ENCODE measurements at places on chromosomes 5 and 9. TPM values are rescaled to one million over a fixed set of nuclear protein-coding genes. Genes with fewer than 3 reads are reported as not detected.

DNA sequence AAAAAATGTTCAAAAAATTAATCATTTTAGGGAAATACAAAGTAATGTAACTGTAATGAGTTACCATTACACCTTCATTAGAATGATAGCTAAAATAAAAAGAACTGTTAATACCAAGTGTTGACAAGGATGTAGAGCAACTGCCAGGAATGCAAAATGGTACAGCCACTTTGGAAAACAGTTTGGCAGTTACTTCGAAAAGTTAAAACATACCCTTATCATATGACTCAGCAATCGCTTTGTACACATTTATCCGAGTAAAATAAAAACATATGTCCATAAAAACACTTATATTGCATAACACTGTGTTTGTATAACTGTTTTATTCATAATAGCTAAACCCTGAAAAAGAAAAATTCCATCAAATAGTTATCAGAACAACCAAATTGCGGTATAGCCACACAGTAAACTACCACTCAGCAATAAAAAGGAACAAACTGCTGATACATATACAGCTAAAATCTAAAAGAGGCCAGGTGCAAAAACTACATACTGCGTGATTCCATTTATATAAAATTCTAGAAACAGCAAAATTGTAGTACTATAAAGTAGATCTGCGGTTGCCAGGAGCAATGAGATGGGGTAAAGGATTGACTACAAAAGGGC lies 61.7 kb downstream of the RFX3 start:
- DNase-seq, result no peak

DNA sequence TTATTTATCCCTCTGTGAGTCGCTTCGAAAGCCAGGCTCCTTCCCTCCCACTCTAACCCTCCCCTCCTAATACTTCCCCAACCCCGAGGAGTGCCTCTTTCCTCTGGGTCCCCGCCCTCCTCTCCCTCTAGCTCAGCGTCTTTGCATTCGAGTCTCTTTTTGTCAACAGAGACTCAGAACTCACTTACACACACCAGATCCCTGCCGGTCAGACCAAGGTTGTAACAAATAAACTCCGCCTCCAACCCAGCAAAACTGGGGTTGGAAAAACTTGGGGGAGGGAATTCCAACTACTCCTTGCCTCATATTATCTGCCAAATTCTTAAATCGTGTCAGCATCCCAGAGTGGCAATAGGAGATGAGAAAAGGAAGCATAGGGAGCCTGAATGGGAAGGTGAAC lies at the start of gene HTR1A:
TSS of gene HTR1A (minus strand) at position 167 of the 400 bp plus-strand sequence. CDS start 726 bp downstream, outside the sequence.
- no peak for DNase-seq

DNA sequence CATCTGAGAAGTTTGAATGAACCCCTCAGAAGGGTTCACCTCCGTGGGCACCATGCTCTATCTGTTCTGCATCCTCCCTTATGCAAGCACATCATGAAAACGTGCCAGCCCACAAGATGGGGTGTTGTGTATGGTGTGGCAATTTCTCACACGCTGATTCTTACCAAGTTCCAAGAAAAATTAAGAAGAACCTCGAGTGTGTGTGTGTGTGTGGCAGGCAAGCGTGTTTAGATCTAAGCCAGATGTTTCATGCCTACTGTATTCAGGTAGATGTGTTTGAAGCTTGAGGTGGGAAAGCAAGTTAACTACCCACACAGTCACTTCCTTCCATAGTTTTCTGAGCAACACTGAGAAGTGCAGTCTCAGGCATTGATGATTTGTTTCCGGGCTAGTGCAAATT lies 77.7 kb upstream of the GNA14 start:
- DNase-seq, result no peak

The SLC36A2 gene
- total RNA-seq, result not detected

DNA sequence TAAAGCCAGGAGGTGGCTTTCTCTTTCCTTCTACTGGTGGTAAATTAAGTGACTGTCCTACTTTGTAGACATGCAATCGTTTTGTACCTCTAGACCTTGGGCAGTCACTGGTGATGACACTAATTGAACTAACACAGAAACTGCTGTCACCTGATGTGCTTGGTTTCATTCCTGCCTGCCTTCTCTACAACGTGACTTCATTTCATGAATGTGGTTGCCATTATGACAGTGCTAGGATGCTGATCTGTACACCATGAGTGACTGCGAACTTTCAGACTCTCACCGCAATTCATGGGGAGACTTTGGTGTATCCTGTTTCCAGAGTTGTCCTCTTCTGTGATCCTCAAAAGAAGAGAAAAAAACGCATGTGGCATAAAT lies 47.5 kb downstream of the UBE2QL1 start:
- DNase-seq, result no peak

DNA sequence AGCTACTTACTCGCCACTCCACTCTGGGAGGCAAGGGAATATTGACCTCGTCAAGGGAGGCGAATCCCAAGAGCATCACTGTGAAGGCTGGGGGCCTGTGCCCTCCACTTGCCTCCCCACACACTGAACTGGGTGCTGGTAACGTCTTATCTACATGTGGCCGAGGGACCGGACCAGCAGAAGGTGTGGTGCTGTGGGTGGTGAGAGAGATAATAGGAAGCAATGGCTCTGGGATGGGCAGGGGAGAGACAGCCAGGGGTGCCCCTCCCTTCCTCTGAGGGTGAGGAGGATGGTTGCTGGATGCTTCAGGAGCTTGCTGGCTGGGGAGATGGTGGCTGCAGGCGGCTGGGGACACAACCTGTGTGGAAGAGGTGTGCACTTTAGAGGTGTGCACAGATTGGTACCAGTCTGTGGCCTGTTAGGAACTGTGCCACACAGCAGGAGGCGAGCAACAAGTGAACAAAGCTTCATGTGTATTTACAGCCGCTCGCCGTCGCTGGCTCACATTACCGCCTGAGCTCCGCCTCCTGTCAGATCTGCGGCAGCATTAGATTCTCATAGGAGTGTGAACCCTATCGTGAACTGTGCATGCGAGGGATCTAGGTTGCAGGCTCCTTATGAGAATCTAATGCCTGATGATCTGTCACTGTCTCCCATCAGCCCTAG lies 100.3 kb downstream of the ENTREP1 start:
- no peak for DNase-seq

DNA sequence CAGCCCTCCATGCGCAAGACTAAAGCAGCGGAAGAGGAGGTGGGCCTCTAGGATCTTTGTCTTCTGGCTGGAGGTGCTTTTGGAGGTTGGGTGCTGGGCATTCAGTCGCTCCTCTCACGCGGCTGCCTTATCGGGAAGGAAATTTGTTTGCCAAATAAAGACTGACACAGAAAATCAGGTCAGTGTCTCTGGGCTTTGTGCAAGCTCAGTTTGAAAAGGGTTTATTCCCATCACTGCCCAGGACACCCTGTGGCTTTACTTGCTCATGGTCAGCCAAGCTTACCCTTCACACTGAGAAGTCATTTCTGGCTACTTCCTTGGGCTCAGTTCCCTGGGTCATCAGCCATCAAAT lies 10.5 kb downstream of the SLC2A8 start:
- no peak for DNase-seq

GRCh38 chr9:93111371-93112115 lies 15.5 kb downstream of the CARD19 start:
- DNase-seq, result no peak

DNA sequence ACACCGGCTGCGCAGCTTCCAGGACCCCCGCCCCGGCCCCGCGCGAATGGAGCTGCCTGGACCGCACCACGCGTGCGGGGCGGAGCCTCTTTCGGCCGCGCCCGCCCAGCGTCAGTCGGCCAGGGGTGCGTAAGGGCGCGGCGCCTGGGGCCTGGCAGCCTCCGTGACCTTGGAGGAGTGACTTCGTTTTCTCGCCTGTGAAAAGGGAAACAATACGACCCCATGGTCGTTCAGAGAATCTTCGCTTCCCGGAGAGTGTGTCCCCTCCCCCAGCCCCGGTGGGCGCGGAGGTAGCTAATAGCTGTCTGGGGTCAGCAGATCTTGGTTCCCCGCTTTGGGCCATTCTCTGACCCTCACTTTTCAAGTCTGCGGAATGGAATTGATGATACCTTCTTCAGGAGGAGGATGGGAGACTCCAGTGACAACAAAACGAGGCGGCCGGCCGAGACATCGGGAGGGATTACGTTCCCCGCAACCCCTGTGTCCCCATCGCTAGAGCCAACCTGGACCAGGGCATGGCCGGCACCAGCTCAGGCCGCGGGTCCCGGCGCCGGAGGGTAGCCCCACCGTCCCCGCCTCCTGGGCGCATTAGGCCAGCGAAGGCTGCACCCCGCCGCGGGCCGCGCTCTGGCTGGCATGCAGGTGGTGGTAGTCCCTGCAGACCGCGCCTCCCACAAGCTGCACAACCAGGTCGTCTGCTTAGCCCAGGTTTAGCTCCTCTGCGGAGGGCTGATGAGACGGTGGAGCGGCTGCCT lies 5.5 kb upstream of the CDHR2 start:
- no peak for DNase-seq

GRCh38 chr5:144142139-144142823 lies 28.2 kb downstream of the YIPF5 start:
- no peak for DNase-seq

- no peak for DNase-seq
These were observed 364.6 kb downstream of the CDH10 start for GRCh38 chr5:24280215-24280614.

DNA sequence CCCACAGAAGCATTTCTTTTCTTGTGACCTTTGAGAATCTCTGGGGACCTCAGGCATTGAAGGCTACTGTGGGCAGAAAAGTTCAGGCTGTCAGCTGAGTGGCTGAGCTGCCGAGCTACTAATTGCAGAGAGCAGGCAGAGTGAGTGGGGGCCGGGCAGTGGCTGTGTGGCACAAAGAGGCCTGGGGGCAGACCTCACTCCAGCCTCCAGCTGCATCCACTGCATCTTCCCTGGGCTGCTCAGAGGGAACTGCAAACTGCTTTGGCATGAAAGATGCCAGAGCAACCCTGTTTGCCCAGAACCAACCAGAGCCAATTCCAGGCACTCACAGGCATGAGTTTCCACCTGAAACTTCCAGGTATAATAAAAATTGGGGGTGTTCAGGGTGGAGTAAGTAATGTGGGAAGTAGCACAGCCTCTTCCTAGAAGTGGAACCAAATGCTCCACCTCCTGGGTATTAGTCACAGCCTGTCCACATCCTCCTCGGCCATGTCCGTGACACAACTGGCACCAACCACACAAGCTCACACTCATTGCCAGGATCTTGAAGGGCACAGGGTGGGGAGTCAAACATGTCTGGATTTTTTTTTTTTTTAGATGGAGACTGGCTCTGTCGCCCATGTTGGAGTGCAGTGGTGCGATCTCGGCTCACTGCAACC lies 548.9 kb downstream of the BNC2 start:
- DNase-seq, result no peak

DNA sequence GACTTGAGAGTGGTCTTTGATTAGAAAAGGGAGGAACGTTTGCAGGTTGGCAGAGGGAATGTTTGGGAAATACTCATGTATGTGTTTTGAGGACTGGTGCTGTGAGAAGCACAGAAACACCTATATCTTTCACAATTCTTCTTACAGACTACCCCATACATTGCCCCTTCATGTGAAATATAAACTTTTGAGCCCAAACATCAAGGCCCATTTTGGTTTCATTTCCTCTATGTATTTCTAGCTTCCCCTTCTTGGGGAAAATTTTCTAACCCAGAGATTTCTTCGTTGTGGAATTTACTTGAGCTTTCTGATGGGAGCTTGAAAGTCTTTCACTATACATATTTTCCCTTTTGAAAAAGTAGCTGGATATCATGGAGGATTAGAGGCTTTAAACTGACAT lies 67.6 kb downstream of the FYB1 start:
- no peak for DNase-seq

DNA sequence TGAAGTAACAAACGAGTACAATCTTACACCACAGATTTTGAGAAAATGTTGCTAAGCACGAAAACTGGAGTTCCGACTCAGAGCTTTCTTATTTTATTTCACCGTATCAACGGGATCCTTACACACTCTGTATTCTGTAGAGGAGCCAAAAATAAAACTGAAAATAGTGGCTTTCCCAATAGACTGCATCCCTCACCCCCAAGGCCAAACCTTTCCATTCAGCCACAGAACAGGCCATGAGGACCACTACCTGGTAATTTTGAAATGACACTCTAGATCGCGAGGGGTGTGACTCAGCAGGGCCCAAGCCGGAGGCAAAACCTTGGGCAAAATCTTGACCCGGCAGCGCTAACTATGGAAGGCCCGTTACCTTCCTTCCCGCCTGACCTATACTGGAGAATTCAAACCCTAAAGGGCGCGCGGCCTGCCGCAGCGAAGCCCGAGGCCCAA lies 432 bp downstream of the HSPA9 start:
- no peak for DNase-seq
